NCI-H1105 treated with DMSO at 0.1 percent for 48 hours (cell line): ENCODE measurements at places on chromosomes 5 and 9.

DNA sequence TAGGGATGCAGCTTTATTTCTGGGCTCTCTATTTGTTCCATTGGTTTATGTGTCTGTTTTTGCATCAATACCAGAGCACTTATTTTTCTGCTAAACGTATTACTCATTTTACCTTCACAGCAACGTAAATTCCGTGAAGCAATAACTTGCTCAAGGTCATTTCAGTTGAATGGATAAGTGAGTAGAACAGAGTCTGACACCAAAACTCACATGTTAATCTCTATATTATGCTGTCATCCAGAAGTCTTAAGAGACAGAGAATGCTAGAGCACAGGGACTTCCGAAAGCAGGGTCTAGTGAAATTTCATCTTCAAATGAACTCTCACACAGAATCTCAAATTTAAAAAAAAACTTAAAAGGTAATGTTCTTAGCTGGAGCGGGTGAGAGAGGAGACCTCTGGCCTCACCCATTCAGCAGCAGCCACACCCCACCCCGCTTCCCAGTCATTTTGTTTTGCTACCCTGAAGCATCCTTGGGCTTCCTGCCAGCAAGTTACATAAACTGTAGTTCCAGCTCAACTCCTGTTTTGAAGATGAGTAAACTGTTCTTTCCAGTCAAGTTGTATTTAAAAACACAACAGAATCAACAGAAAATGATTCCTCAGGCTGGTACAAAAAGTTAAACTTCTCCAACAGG is 69.3 kb downstream of the TRIM36 start:
- DNase-seq: peak; percentile 2

DNA sequence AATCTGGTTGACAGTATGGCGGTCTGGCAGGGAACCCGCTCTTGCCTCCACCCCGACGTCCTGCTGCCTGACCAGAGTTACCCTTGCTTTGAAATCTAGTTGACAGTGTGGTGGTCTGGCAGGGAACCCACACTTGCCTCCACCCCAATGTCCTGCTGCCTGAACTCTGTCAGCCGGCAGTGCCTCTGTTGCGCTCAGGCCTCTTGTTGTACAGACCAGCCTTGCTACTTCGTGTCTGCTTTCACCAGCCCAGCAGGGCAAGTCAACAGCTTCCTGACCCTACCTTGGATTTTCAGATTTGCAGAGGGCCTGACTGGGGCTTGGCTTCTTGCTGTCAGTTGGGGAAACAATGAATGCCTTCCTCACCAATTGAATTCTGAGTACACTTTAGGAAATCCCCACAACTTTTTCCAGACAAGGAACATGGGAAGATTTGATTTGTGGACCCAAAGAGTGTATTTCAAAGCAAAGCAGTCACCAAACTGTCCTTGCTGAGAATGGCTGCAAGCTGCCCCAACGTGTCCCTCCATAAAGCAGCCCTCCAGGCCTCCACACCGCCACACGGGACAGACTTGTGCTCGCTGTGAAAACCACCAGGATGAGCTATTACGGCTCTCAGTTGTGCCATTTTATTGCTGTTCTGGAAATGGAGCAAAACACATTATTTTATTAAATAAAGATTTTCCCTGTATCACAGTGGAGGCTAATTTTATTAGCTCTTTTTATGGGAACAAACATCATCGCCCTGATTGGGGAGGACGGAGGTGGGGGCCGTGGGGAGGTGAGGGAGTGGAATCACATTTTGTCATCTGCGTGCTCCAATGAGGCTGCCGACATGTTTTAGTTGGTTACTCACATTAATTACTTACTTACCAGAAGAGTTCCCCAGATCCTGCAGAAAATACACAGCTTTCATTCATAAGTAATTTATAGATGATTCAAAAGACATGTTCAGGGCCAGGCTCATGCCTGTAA is 189.3 kb downstream of the AOPEP start:
- DNase-seq: no peak

DNA sequence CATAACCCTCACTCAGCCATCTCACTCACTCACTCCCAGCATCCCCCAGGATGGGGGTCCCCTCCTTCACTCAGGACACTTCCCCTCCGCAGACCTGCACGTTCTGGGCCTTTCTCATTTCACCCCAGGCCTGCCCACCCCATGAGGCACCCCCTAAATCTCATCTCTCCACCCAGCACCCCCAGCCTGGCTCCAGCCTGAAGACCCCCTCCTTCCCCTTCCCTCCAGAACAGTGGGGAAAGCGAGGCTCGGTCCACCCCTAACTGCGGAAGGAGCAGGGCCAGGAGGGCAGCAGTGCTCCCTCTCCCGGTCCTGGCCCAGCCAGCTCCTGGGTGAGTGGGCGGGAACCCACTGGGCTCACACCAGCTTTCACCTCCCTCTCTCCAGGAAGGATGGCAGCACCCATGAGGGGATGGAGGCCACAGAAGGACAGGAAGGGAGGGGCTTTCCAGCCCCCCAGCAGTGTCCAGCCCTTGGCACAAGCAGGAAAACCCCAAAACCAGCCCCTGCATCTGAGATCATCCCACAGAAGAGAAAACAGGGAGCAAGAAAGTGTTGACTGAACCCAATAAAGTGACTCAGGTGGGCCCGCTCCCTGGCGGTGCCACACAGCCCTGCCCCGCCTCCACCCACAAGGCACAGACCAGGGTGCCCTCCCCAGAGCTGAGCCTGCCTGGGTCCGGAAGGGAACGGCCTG is 55.0 kb downstream of the LRSAM1 start:
- DNase-seq: no peak

DNA sequence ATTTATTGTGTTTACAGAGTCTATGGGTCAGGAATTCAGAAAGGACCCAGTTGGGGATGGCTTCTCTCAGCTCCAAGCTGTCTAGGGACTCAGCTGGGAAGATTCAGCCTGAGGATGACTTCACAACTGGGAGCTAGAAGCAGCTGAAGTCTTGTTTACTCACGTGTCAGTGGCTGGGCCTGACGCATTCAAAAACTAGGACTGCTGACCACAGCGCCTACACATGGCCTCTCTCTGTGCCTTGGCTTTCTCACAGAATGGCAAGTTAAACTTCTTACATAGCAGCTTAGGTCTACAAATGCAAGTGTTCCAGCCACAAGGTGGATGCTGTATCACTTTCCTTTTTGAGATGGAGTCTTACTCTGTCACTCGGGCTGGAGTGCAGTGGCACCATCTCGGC is 16.3 kb upstream of the PPP2CA start:
- DNase-seq: no peak

DNA sequence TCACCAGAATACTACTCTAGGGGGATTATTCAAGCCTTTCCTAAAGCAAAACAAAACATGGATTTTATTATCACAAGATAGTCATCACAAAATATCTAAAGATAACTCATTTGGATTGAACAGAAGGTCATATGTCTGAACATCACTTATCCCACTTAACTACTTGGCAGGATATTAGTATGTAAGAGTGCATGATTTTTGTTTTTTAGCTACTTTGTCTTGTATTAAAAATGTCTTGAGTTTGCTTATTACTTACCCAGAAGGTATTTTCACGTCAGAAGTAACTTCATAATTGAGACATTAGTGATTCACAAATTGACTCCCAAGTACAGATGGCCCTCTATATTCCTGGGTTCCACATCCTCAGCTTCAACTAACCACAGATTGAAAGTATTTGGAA is 113.8 kb downstream of the TLE4 start:
- no peak for DNase-seq

GRCh38 chr9:116628716-116629115 is 58.4 kb upstream of the TRIM32 start:
- DNase-seq: no peak

DNA sequence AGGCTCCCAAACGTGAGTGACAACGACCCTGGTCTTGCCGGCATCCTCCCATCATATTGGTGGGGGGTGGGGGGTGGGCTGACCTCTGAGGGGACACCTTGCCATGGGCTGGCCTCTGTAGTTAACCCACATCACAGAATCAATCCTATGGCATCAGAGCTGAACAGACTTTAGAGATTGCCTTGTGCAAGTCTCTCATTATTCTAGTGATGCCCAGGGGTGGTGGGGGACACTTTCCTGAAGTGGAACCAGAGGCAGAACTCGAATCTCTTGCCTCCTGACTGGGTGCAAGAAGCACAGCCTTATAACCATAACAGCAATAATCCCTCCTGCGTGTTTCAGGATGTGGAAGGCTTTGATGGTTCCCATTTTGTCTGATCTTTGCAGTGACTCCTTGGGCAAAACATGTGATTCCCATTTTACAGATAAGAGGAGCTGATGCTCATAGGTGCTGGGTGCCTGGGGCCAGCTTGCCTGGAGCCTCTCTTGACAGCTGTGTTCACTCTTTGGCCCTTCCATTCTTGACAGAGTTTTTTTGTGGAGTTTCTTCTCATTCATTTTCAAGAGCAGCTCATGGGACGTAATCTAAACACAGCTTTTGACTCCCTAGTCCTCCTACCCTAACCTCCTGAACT is 18.6 kb upstream of the PITX1 start:
- DNase-seq: no peak

DNA sequence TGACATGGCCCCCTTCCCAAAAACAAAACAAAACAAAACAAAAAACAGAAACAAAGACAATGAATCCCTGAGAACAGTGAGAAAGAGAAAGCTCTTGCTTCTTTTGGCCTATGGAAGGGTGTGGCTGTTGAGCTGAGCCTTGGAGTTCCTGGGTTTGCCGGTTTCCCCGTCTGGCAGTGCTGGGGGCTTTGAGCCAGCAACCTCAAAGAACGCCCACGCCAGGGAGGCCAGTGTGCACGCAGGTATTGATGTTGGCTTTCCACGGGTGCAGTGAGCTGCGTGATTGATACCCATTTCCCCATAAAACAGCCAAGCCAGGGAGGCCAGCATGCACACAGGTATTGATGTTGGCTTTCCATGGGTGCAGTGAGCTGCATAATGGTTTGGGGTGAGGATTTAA is 8.3 kb upstream of the LCN1 start:
- DNase-seq: no peak

DNA sequence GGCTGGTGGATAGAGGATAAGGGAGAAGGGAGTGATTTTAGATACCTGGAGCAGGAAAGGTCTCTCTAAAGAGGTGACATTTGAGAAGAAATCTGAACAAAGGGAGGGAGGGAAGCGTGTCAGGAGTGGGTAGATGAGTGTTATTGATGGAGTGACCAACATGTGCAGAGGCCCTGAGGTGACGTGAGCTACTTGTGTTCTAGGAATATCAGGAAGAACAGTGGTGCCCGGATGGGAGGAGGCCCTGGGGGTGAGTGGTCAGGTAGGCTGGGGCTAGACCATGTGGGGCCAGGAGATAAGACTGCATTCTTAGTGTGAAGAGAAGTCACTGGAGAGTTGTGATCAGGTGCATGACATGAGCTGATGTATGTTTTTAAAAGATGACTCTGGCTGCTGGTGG is 256.2 kb downstream of the ARHGAP26 start:
- no peak for DNase-seq

DNA sequence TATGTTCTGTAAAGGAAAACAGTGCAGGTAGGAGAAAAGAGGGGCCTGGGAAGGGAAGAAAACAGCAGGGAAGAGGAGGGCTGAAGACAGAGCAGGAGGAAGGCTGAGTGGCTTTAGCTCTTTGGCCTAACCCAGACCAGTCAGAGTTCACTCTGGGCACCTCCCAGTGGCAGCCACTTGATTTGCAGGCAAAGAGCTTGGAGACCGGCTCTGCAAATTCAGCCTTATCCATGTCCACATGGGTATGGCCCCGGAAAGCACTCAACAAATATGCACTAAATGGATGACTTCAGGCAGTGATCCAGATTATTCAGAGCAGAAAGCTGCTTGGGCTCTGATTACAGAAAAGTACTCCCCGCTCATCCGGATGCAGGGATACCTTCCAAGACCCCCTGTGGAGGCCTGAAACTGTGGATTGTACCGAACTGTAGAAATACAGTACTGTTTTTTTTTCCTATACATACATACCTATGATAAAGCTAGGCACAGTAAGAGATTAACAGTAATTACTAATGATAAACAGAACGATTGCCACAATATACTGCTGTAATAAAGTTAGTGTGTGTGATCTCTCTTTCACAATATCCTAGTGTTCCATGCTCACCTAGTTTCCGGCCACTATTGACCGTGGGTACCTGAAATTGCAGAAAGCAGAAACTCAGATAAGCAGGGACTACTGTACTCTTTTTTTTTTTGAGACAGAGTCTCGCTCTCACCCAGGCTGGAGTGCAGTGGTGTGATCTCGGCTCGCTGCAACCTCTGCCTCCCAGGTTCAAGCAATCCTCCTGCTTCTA is 4.6 kb upstream of the RNU6ATAC start:
- no peak for DNase-seq

- no peak for DNase-seq
Observed at GRCh38 chr9:130259044-130259443, 6.5 kb upstream of the HMCN2 start.

DNA sequence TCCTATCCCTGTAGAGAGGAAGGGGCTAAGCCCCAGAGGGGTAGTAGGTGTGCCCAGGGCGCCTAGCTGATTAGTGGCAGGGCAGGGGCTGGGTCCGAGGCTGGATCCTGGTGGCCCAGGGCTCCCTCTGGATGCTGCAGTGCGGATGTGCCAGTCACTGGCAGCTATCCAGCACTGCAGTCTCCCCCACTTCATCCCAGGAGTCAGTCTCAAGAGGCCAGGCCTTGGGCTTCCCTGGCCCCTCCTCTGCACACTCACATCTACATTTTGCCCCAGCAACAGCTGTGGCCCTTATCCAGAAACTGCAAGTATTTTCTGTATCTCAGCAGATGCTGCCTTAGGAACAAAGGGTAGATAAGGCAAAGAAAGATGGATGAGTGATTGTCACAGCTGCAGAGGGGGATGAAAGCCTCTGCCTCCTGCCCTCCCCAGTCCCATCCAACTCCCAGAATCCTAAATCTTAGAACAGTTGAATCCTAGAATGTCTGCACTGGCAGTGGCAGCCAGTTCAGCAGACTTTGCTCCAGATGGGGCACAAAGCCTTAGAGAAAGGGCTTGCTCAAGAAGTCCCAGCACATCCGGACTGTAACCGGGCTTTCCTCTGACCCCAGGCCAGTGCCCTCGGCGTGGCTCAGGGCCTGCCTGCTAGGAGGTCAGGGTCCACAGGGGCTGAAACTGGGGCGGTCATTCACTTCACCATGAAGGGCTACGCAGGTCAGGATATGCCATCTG is 1.6 kb downstream of the ANXA6 start:
- DNase-seq: peak; percentile 4

DNA sequence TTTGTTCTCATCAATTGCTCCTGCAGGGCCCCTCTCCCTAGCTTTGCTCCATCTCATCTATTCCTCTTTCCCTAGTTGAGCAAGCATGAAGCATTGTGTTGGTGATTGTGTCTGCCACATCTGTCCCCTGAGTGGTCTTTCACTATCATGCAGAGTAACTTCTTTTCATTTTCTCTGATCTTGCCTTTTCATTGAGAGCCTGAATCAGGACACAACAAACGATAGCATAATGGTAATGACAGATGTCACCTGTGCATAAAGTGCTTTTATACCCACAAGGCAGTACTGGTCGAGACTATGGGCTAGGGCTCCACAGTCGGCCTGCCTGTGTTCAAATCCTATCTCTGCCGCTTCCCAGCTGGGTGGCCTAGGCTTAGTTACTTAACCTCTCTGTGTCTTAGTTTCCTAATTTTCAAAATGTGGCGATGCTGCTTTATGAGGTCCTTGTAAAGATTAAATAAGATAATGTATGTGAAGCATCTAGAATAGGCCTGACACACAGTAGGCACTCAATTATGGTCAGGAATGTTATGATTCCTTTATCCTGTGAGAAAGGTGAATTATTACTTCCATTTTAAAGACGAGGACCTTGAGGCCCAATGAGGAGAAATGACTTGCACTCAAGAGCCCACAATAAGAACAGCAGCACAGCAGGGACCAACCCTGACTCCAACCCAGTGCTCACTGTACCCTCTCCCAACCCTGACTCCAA is 137.1 kb upstream of the ZNF618 start:
- no peak for DNase-seq

GRCh38 chr5:83450183-83450966 is 21.2 kb upstream of the VCAN start:
- DNase-seq: no peak

GRCh38 chr5:44997506-44997905 is 188.8 kb downstream of the MRPS30 start:
- no peak for DNase-seq
